ENCODE measurements at places on chromosomes 7 and 10. TPM values are rescaled to one million over a fixed set of nuclear protein-coding genes. Genes with fewer than 3 reads are reported as not detected.

AOAH gene
- 5.8 TPM for total RNA-seq

GPR37 gene
- total RNA-seq = 4.3 TPM

PTN gene
- 20.8 TPM for total RNA-seq

SMKR1 gene
- total RNA-seq = 0.20 TPM

OR2A7 gene
- 12.5 TPM for total RNA-seq

Data from skin of body (tissue), 3 donors.